ENCODE measurements at places on chromosomes 2 and 18.
A peak's percentile ranks its signal among the peaks of the same experiment; 100 is the strongest.

DNA sequence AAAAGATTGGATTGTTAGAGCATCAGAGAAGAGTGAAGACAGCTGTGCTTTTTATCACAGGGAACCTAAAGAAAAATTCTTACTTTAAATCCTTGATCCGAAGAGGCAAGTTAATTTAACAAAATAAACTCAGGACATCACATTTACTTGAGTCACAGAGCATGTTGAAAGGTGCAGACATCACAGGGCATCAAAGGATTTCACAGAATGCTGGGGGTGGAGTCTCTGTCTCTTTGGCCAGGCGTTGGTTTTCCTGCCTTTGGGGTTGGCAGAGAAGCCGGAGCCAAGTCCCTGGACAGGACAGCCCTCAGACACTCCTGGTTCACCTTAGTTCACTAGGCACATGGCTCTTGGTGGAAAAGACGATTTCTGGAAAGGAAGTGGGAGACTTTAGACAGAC lies 56.3 kb downstream of the SH3RF3 start:
- DNase-seq = no peak

GRCh38 chr18:41075212-41075611 lies 879.8 kb upstream of the PIK3C3 start:
- DNase-seq = peak; percentile 76

- DNase-seq = peak; percentile 25
These were observed 38.5 kb upstream of the TRIB2 start for GRCh38 chr2:12678186-12678585.

DNA sequence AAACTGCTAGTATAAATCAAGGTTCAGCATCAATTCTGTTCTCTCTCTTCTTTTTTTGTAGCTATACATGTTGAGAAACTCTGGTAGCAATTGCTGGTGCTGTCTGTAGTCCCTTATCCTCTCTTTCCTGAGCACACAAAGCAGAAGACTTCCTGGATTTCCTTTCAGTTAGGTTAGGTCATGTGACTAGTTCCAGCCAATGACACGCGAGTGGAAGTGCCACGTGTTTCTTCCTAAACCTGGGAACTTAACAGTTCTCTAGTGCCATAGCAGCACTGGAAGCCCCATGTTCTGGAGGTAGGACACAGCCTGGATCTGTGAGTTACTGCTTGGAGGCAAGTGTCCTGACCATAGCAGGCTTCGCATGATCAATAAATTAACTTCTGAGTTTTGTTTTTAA lies 125.9 kb downstream of the PLA2R1 start:
- no peak for DNase-seq

DNA sequence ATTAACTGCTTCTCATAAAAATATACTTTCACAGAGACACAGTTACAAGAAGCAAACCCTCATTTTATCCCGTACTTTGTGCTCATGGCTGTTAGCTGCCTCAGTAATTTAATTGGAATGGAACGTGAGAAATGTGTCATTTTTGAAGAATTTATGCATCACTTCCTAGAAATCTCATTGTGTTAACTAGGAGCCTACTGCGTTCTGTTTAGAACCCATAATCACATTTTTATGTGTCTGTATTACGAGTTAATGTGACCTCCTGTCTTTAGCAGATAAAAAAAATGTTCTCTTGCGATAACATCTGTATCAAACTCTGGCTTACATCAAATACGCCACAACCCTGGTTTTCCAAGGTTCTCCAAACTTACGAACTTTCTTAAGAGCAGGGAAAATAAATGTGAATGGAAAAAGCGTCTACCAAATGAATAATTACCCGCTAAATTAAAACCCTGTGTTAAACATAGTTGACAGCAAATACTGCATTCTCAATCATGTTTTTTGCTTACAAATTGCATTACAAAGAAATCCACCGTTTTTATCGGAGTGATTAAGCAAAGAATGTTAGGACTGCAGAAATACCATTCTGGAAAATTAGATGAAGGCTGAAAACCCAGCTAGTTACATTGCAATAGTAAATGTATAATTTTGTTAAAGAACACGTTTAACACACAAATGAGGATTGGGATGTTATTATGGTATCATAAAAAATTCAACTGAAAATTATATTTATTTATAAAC lies 12.1 kb upstream of the GBX2 start:
- peak; percentile 53 for DNase-seq

DNA sequence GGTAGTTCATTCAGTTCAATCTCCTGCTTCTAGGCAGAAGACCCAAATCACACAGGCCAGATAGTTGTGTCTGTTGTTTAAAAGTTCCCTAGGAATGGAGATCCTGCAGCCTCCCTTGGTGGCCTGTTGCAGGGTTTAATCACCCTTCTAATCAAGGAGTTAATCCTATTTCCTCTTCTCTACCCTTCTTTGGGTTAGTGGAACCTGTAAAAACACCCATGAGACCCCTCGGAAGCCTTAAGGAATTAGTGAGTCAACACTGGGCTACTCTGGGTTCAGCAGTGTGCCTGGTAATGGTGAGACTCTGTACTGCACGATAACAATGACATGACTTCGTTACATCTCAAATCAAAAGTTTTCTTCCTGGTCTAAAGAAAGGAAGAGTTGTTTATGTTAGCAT lies 217.6 kb upstream of the NRP2 start:
- DNase-seq = no peak
